Endothelial cell of umbilical vein (primary cell): ENCODE measurements at places on chromosomes 4 and X. TPM values are rescaled to one million over a fixed set of nuclear protein-coding genes. Genes with fewer than 3 reads are reported as not detected.

Gene MAGEC2
- not detected in 2 replicates for total RNA-seq

Gene MAOA
- 18.1 and 23.5 TPM in 2 replicates for total RNA-seq

Gene SHROOM3
- total RNA-seq: 6.7 and 14.9 TPM in 2 replicates

Gene SLC6A14
- total RNA-seq: not detected in 2 replicates

Gene TMEM150C
- total RNA-seq: 6.5 and 6.6 TPM in 2 replicates

Gene MAP7D2
- total RNA-seq: 0.15 and 0.18 TPM in 2 replicates

DNA sequence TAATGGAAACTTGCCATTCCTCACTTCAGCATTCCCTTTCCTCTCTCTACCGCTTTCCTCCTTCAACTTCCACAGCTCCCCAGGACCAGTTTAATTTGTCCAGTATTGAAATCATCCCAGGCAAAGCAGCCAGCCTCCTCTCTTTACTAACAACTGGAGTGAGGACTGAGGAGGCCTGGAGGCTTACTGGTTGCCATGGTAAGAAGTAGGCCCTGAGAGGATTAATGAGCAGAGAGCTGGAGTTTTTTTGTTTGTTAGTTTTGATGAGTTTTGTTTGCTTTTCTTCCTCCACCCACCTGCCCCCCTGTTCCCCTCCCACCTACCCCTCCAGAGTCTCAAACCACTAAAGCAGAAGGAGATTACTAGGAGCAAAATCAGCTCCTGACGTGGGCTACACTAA lies 29.5 kb upstream of the PLP1 start:
- no peak overlapping the region for H3K27ac ChIP-seq
- no peaks in the 10 kb centered on the region for H3K36me3 ChIP-seq
- H3K4me1 ChIP-seq: no peaks in the 10 kb centered on the region

- no peak for DNase-seq
- H3K4me3 ChIP-seq: no peak overlapping the region
- no peaks in the 10 kb centered on the region for H3K36me3 ChIP-seq
- H3K27me3 ChIP-seq: no peaks in the 10 kb centered on the region
- no peaks in the 10 kb centered on the region for H3K4me1 ChIP-seq
Measured at GRCh38 chrX:119916310-119916709, 20.6 kb downstream of the AKAP14 start.

- no peak for DNase-seq
- H3K36me3 ChIP-seq: no peaks in the 10 kb centered on the region
- no peak overlapping the region for H3K27ac ChIP-seq
- no peak overlapping the region for H3K4me3 ChIP-seq
Measured at GRCh38 chr4:110626532-110627153, 3.8 kb upstream of the PITX2 start.

- DNase-seq: peak; percentile 40
- H3K4me3 ChIP-seq: no peak overlapping the region
- no peaks in the 10 kb centered on the region for H3K27me3 ChIP-seq
- no peaks in the 10 kb centered on the region for H3K36me3 ChIP-seq
- peaks cover 3% of the 10 kb centered on the region for H3K4me1 ChIP-seq
Measured at GRCh38 chr4:177051473-177052060, 258.1 kb upstream of the NEIL3 start.

DNA sequence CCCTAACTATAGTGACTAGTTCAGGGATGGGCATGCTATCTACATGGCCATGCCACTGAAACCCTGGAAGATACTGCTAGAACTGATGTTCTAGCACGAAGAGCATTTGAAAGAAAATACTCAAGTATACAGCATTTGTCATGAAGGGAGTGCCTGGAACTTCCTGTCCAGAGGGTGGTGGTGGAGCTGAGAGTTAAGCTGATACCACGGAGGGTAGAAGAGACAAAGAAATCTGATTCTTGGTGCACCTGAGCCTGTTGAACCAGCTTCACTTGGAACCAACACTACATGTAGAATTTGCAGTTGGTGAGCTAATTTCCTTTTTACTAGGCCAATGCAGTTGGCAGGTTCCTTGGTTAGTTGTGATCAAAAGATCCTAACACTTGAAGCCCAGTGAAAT lies 116.4 kb downstream of the CCNG2 start:
- H3K36me3 ChIP-seq: no peaks in the 10 kb centered on the region
- no peak overlapping the region for H3K4me3 ChIP-seq
- no peaks in the 10 kb centered on the region for H3K27me3 ChIP-seq
- H3K27ac ChIP-seq: no peak overlapping the region
- no peak for DNase-seq

- no peaks in the 10 kb centered on the region for H3K4me1 ChIP-seq
- no peak overlapping the region for H3K27ac ChIP-seq
- H3K36me3 ChIP-seq: no peaks in the 10 kb centered on the region
- no peak for DNase-seq
Measured at GRCh38 chr4:170009291-170009690, 16.9 kb downstream of the MFAP3L start.

DNA sequence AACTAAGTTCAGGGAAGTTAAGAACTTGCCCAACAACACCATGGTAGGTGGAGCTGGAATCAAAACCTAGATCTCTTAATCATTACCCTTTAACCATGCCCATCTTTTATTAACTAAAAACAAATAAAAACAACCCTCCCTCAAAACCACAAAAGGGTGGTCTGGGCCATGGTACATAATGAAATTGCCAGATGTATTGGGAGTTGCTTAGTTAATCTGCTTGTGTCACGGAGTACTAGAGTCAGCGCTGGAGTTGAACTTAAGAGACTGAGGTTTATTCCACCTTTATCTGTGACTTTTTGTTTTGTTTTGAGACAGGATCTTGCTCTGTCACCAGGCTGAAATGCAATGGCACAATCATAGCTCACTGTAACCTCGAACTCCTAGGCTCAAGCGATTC lies 13.3 kb downstream of the LRRC66 start:
- H3K4me1 ChIP-seq: no peaks in the 10 kb centered on the region
- no peak overlapping the region for H3K27ac ChIP-seq
- no peak for DNase-seq

- H3K27me3 ChIP-seq: no peaks in the 10 kb centered on the region
- no peak overlapping the region for H3K4me3 ChIP-seq
- H3K27ac ChIP-seq: no peak overlapping the region
- no peaks in the 10 kb centered on the region for H3K4me1 ChIP-seq
- no peak for DNase-seq
- H3K36me3 ChIP-seq: no peaks in the 10 kb centered on the region
Measured at GRCh38 chrX:96835660-96836289, 47.9 kb upstream of the RPA4 start.

DNA sequence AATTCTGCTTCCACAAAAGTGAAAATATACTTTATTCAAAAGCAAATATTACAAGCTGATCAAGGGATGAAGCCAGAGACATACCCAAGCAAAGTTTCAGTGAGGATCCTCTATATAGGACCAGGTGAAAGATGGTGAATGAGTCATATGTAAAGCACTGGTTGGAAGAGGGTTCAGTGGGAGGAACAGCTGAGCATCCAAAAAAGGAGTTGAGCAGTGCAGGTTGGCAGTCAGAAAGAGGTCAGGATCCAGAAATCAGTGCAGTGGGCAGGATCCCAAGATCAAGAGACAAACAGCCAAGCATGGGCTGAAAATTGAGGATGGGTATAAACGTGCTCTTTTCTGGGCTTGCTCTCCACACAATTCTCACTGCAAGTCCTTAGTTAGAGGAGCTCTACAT lies 30.3 kb downstream of the OTC start:
- no peaks in the 10 kb centered on the region for H3K36me3 ChIP-seq
- H3K4me3 ChIP-seq: no peak overlapping the region
- DNase-seq: no peak
- no peaks in the 10 kb centered on the region for H3K4me1 ChIP-seq

DNA sequence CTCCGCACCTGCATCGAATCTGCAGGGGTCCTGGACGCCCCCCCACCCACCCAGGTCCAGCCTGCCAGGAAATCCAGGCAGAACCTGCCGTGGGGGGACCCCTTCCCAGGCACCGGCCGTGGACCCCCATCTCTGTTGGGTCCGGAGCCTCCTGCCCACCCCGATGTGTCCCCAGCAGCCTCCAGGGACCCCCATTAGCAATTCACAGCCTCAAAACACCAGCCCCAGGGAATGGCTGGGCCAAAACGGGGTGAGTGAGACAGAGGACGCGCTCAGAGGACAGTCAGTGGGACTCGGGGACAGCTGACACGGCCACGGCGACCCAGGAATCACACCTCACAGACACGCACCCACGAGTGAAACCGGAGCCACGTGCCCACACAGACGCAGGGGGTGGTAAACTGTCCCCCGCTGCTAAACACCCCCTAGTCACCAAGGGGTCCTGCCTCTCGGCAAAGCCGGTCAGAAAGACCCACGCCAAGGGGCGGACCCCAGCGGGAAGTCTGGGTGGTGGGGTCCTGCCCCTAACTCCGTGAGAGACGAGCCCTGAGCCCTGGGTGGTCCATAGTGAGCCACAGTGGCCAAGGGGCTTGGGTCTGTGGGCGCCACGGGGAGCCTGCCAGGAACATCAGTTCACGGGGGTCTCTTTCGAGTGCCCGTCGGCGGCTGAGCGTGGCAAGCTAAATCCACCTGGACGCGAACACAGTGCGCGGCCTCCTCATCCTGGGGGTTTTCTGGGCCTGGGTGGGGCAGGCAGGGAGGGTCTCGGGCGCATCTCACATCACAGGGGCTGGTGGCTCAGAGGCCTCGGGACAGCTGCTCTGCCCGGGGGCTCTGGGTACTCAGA lies 126.5 kb upstream of the NKX1-1 start:
- DNase-seq: no peak
- H3K27me3 ChIP-seq: peaks cover 1% of the 10 kb centered on the region
- no peaks in the 10 kb centered on the region for H3K36me3 ChIP-seq
- H3K27ac ChIP-seq: no peak overlapping the region
- H3K4me1 ChIP-seq: no peaks in the 10 kb centered on the region
